Activated CD4-positive, alpha-beta memory T cell treated with anti-CD3 and anti-CD28 coated beads for 36 hours (primary cell): ENCODE measurements at places on chromosomes 7 and 10. TPM values are rescaled to one million over a fixed set of nuclear protein-coding genes. Genes with fewer than 3 reads are reported as not detected.

- no peak for DNase-seq
These were observed 489.2 kb upstream of the KCND2 start for GRCh38 chr7:119783799-119784198.

DNA sequence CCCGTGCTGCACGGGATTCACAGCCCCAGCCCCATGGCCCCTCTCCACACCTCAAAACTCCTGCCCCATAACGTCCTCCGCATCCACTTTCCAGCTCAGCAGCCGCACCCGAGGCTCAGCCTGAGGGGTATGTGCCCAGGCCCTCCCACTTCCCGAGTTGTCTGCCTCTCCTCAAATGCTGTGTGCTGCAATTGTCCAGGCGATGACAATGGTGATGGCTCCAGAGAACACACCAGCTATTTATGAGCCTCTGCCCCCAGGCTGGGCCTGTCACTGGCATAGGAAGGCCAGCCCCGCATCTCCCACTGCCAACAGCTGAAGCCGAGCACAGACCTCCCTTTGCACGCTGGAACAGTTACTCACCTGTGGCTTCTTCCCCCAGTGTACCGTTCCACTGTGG lies 2.4 kb upstream of the LDB3 start:
- no peak for DNase-seq

Gene CAV2
- not detected for total RNA-seq

Gene ZNF488
- 0.38 TPM for total RNA-seq
